NCI-H2081 (cell line): ENCODE measurements at places on chromosomes 6 and 20.
A peak's percentile ranks its signal among the peaks of the same experiment; 100 is the strongest.

DNA sequence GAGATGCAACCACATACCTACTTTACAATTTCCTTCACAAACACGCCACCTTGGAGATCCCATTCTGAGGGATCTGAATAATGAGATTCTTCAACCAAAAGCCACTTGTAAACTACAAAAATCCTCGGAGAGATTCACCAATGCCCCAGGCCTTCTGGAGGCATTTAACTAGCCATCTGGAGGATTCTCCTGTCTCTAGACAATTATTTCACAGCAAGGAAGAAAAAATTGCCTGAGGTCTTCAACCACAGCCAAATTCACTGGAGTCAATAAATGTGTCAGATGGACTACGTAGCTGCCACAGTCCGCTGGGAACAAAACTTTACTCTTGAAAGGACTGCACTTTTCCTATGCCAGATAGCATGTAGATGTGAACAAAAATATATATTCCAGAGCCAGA is 19.0 kb upstream of the DCDC2 start:
- DNase-seq, result no peak

- DNase-seq, result no peak
These were observed 9.7 kb upstream of the EDN1 start for GRCh38 chr6:12280458-12280857.

DNA sequence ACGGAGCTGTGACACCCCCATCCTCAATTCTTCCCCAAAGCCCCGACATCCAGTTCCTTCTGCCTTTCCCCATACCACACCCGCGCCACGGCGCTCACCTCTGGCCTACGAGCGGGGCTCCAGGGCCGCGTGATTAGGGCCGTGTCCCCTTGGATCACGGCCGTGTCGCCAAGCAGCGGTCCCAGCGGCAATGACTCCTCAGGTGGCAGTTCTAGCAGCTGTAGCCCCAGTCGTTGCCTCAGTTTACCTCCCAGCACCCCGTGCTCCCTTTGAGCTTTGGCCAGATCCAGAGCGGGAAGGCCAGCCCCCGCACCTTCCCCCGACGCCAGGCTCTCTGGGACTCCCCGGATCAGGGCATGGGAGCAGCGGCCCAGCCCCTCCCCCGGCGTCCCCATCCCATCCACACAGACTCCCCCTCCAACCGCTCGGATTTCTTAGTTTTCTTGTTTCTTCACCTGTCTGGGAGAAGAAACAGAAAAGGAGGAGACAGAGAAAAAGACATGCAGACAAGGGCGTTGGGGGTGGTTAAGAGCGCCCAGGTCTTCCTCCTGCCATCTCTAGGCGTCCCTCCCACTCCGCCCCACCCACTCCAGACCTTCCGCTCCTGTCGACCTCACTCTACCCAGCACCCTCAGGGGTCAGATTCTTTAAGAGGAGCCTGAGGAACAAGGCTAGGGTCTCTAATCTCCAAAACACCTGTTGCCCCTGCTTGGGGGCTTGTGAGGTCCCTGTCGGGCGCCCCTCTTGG is at the start of gene DDAH2:
TSS of gene DDAH2 (minus strand) at position 533 of the 748 bp plus-strand sequence. CDS start at position 395, 138 bp downstream.
- no peak for DNase-seq

- DNase-seq, result no peak
These were observed 11.7 kb upstream of the TCFL5 start for GRCh38 chr20:62873280-62873679.

GRCh38 chr20:50415021-50415515 is 95.1 kb upstream of the PTPN1 start:
- DNase-seq, result no peak

DNA sequence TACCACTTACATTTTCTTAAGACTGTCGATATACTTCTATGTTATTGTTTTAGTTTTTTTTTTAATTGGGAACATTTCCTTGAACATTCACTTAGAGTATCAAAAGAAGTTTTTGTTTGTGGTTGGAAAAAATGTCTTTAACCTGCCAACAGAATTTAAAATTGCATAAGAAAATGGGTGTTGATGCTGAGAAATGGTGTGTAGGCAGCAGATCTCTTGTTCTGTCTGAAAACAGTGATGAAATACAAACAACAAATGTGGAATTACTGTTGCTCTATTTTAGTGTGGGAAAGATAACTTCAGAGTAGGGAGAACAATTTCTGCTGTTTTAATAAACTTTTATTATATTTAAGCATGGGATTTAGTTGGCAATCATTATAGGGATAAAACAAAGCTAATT is 293.5 kb downstream of the CDKAL1 start:
- DNase-seq, result no peak

GRCh38 chr20:62799873-62800272 is 3.6 kb downstream of the MRGBP start:
- no peak for DNase-seq

GRCh38 chr6:151723152-151723551 is 84.3 kb upstream of the ESR1 start:
- no peak for DNase-seq

- no peak for DNase-seq
These were observed 63.1 kb downstream of the VGLL2 start for GRCh38 chr6:117328500-117328899.

DNA sequence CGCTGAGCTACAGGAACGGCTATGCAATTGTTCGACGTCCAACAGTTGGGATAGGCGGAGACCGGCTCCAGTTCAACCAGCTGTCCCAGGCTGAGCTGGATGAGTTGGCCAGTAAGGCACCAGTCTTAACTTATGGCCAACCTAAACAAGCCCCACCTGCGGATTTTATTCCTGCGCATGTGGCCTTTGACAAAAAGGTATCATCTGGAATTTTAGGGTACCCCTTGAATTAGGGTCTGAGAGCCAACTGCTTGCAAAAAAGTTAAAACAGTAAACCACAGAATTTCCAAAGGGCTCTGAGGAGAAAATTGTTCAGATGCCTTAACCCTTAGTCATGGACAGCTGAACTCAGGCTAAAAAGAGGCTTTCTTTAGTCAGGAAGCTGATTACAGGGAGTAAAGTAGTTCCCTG is 3.8 kb downstream of the EFHC1 start:
- no peak for DNase-seq

- DNase-seq, result no peak
These were observed 71.4 kb downstream of the CEP57L1 start for GRCh38 chr6:109166673-109167072.

GRCh38 chr20:54535033-54535432 is 59.6 kb downstream of the DOK5 start:
- no peak for DNase-seq

DNA sequence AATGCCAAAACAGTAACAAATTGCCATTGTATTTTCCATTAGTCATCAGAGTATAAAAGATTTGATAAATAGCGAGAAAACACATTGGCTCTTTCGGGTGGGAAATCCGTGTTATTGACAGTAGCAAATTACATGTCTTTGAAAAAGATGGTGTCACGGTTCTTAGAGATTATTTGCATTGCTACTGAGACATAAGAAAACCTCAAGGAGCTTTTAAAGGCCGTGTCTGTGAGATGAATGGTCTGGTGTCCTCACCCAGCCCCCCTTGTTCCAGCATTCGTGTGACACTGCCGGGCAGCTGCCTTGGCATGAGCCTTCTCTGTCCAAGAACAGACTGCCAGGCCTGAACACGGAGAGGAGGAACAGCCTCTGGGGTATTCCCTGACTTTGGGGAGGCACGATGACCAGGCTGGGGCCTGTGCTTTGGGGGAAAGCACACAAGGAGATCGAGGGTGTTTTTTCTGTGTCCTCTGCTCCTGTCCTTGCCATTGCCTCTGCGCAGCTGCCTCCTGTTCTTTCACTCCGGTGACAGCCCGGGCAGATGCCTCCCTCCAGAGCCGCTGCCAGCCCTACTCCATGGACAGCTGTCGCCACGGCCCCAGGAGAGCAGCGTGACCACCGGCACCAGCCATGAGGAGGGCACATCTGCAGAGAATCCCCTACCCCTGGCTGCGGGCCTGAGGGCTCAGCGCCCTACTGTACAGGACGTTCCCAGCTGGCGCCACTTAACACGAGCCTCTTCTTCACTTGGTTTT is 167.7 kb upstream of the CDYL start:
- no peak for DNase-seq

GRCh38 chr6:35718911-35719381 is 17.9 kb upstream of the ARMC12 start:
- no peak for DNase-seq

GRCh38 chr6:36715469-36715868 is 17.8 kb downstream of the RAB44 start:
- no peak for DNase-seq

DNA sequence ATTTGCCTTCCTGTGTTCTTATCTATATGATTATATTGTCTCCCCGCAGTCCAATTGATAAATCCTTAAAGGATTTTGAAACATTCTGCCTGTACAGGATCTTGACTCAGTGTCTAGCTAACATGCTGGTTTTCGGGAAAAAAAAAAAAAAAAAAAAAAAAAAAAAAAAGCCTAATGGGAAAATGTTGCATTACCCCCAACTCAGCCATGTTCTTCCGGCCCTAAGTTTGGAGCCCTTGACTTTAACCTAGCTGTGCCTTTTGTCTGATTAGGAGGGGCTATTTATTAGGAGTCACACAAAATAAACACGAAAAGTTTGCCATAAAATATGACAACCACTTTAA is 244.4 kb upstream of the TCF21 start:
- DNase-seq, result no peak

- DNase-seq, result no peak
These were observed 80.3 kb downstream of the BACH2 start for GRCh38 chr6:90216072-90216977.

- DNase-seq, result no peak
These were observed 205.1 kb downstream of the LY86 start for GRCh38 chr6:6793388-6794250.

GRCh38 chr6:100435299-100435698 is 29.4 kb downstream of the SIM1 start:
- no peak for DNase-seq

GRCh38 chr6:136571496-136571895 is 21.3 kb upstream of the MAP7 start:
- DNase-seq, result no peak

GRCh38 chr6:33279971-33280511 is 3.1 kb downstream of the B3GALT4 start:
- DNase-seq, result peak; percentile 20

DNA sequence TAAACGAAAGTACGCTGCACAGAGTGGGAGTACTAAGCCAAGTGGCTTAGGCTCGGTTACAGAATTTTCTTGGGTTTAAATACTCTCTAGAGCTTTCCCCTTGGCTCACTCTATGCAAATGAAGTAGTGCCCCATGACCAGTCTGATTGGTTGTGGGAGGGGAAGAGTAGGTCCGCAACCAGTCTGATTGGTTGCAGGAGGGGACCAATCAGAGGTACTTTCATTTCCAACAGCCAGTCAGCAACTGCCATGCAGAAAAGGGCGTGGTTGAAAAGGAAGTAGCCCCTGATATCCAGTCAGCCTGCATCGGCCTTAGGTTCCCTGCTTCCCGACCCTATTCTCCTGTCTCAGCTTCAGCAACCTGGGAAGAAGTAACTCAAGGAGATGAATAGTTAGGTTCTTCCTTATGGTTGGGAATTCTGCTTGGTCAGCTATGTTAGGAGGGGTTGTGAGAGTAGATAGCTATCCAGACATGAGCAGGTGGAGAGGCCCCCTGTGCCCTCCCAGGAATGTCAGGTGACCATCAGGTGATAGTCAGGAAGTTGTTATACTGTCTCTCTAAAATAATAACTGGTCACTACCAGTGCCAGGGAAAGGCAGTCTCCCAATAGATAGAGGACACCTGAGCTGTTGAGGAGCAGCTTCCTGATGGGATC is 57.4 kb downstream of the FARS2 start:
- no peak for DNase-seq

- DNase-seq, result no peak
These were observed 8.0 kb downstream of the VTA1 start for GRCh38 chr6:142155091-142155490.

DNA sequence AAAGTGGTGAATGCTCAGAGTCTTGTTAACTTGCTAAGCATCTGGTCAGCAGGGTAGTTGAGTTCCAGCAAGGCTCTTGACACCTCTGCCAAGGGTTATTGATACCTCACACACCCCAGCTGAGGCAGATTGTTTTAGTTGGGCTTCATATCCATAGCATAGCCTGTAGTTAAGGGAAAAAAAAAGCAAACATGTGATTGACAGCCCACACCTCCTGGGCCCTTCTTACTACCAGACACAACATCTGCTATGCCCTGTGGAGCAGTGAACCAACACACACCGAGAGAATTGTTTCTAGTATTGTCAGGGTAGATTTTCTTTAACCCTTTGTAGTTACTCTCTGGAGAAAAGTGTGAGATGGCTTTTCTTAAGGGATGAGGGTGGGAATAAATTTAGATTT is 697.0 kb upstream of the POU3F2 start:
- no peak for DNase-seq

DNA sequence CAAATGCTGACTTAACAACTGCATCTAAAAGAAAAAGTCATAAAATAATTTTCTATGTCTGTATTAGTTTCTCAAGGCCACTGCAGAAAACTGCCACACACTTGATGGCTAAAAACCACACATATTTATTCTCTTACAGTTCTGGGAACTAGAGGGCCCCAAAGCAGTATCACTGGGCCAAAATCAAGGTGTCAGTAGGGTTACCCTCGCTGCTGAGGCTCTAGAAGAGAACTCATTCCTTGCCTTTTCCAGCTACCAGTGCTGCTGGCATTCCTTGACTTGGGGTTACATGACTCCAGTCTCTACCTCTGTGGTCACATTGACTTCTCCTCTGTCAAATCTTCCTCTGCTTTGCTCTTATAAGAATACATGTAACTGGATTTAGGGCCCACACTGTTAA is 124.6 kb upstream of the THEMIS start:
- DNase-seq, result no peak

- DNase-seq, result no peak
These were observed 8.7 kb upstream of the TBX18 start for GRCh38 chr6:84773133-84773430.

DNA sequence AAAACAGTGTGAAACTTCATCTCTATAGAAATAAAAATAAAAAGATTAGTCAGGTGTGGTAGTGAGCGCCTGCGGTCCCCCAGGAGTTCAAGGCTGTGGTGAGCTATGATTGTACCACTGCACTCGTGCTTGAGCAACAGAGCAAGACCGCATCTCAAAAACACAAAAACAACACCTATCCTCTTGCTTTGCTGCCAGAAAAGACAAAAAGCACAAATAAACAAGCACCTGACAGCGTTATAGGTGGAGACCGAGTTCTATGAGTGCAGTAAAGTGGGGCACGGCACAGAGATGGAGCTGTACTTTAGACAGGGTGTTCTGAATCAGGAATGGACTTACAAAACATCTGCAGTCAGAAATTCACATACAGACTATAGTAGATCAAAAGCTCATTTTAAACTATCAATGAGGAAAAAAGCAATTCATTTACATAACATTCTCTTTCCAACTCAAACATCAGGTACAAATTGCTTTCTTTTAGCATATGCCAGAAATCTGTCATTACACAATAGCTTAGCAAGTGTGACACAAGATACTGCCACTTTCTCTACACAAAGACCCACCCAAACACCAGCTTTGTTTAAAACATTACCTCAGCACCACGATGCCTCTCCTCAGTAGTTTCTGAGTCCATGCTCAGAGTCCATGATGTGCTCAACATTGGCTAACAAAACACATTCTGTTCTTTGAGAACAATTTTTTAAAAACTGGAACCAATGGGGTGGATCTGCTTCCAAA is 10.1 kb downstream of the EZR start:
- peak; percentile 16 for DNase-seq
